ENCODE measurements at places on chromosomes 7 and 10. TPM values are rescaled to one million over a fixed set of nuclear protein-coding genes. Genes with fewer than 3 reads are reported as not detected.

ANKRD30A gene
- not detected for total RNA-seq

GRCh38 chr7:91030680-91031380, 233.4 kb upstream of the FZD1 start:
- no peak for DNase-seq

DNA sequence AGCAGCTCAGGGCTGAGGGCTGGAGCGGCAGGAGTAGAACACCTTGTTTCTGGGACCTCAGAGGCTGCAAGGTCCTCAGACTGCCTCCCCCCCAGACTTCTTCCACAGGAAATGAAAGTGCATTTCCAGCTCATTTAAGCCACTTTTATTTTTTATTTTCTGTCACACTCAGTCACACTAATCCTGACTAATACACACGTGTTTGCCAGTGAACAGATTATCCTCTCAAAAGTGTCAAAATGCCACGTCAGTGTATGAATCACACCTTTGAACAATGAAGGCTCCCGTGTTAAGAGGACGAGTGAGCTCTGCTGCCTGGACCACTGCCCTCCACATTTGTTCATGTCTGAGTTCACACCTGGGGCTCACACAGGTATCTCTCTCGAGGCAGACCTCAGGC, 488.5 kb downstream of the DNAJB6 start:
- DNase-seq: no peak

DNA sequence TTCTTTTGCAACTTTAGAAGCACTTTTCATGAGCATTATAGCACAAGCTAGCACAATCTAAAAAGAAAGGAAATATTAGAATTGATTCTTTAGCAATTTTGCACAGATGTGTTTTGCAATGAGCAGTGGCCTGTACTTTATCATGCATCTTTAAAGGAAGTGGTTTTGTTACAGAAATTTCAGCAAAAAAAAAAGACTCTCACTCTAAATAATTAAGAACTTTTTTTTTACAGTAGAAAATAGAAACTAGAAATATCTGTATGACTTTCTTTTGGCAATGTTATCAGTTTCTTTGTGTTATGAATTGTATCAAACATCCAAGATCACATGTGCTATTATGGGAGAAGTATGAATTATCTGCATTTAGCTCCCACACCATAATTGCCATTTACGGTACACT, 195.7 kb upstream of the KLF6 start:
- DNase-seq: no peak

NRP1 gene
- total RNA-seq: 76.2 TPM

SFMBT2 gene
- 19.8 TPM for total RNA-seq

- no peak for DNase-seq
These were observed 268.6 kb downstream of the SDK1 start for GRCh38 chr7:3569643-3570042.

EGR2 gene
- total RNA-seq: 19.3 TPM

DNA sequence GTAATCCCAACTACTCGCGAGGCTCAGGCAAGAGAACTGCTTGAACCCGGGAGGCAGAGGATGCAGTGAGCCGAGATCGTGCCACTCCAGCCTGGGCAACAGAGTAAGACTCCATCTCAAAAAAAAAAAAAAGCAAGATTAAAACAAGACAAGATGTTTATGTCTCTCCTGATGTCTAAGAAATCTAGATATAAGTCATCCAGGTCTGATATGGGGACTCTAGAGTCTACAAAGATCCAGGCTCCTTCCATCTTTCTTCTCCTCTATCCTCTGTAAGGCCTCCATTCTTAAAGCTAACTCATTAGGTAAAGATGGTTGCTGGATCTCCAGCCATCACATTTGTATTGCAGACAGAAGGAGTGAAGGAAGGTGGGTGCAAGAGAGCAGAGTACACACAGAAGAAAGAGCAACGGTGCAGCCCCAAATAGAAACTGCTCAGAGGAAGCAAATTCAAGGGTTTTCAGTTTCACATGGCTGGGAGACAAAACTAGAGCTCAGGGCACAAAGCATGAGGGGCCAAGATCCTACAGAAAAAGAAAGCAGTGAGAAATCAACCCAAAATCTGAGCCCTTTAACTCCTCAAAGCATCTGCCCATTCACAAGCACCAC, 57.6 kb downstream of the USP6NL start:
- DNase-seq: no peak

STRIP2 gene
- total RNA-seq: 2.1 TPM

- peak; percentile 13 for DNase-seq
These were observed 1000.7 kb upstream of the LRRN3 start for GRCh38 chr7:110090110-110090820.

Measured in mucosa of gallbladder (tissue), 1 donor.